ENCODE measurements at places on chromosomes 5 and 9.

DNA sequence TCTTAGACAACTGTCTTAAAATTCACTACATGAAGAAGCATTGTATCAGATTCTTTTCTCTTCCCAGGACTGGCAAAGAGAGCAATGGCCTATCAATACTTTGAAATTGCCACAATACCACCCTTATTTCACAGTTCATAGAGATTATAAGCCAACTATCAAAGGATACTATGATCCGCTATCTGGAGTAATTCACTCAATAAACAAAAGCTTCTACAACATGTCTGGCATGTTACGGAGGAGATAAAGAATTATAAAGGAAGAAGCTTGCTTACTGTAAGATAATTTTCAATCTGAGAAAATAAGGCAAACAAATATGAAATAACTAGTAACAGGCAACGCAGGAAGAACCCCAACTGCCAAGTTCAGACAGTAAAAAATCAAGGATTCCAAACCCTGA lies 114.8 kb downstream of the GNAQ start:
- DNase-seq, result no peak

DNA sequence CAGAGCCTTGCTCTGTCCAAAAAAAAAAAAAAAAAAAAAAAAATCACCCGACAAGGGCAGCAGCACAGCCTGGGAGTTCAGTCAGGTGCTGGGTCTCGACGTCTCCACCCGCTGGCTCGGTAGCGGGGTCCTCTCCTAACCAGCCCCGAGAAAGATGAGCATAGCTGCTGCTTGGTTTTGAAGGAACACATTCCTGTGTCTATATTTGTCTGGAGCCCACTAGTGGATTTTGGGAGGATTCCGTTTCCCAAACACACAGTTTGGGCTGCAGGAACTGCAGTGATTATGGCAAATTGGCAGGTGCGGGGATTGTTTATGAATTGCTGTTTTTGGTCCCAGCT lies 1.2 kb downstream of the OTULINL start:
- no peak for DNase-seq

DNA sequence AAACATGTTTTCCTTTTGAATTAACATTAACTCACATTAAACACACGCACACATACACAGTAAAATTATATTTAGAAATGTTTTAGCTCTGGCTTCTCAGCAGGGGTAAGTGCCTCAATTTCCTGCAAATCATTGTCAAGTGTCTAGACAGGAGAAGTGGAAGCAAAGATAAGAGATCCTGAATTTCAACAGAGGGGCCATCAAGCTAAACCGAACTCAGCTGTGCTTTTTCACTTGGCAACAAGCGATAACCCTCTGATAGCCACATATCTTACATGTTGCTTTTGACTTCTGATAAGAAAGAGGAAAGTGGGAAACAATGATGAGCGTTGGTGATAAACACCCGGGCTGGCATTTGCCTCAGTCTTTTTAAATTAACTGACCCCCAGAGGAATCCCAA lies 79.7 kb upstream of the SPDL1 start:
- no peak for DNase-seq

- DNase-seq, result no peak
These were observed 9.4 kb downstream of the CD180 start for GRCh38 chr5:67187006-67187715.

DNA sequence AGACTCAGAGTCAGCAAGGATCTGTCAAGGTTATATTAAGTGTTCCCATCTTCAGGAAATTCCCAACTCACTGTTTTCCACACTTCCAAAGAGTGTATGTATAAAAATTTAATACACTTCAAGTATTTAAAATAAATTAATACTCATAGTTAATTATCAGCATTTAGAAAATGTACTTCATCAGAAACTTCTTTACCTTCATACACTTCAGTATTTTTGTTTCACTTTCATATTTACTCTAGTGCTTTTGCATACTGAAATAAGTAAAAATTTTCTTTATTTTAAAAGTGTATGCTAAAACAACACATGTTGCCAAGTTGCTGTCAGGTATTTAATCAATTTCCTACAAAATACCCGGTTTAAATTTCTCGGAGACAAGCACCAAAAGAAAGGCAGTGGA lies 16.5 kb downstream of the RICTOR start:
- no peak for DNase-seq

DNA sequence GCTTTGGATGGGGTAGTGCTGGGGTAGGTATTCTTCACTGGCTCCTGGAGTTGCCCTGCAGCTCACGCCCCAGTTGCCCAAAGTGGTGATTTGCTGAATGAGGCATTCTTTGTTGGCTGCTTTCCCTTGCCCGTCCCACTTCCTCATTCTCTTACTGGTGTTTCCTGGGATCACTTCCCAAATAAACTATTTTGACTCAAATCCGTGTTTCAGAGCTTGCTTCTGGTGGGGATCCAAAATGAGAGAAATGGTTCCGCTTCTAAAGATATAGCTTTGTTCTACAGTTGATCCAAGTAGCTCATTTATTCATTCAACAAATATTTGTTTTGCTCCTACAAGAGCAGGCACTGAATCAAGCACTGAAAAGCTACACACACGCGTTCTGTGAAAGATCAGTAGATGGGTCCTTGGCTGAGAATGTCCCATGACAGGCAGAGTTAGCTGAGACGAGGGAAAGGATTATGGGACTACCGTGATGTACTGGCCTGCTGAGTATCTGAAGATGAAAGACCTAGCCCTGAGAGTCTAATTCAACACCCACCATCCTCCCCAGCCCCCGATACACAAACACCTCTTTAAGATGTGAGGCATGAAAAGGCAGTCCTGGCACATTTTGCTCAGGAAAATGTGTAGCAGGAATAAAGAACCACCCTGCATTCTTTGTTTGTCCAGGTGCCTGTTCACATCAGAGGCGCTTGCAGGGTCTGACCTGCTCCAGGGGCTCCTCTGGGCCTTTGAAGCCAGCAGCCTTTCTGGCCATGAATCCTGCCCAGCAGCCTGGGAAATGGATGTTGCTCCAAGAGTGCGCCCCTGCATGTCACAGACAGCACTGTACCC lies 143.1 kb upstream of the RANBP3L start:
- DNase-seq, result no peak

DNA sequence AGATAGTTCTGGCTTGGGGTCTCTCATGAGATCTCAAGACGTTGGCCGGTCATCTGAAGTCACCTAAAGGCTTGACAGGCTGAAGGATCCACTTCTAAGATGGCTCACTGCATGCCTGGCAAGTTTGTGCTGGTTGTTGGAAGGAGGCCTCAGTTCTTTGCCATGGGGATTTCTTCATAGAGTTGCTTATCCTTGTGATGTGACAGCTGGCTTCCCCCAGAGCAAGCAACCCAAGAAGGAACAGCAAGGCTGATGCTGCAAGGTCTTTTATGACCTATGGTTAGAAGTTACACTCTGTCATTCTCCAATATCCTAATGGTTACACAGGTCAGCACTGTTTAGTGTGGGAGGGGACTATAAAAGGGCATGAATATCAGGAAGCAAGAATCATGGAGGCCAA lies 20.7 kb upstream of the GRPEL2 start:
- no peak for DNase-seq

DNA sequence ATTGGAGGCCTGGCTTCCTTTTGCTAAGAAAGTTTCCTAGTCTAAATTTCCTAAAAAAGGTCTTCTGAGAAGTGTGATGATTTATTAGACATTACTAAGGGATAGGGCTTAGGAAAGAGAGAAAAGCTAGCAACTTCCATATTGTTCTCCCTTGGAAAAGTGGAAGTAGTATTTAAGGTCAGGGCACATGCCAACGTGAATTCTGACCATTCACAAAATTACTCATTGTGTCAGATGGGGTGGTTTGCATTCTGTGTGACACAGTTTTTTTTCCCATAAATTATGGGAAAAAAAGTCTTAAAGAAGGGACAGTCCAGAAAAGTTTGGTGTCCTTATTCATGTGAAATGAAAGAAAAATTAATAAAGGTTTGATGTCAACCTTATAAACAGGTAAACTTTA lies 110.0 kb upstream of the ARRDC3 start:
- no peak for DNase-seq

DNA sequence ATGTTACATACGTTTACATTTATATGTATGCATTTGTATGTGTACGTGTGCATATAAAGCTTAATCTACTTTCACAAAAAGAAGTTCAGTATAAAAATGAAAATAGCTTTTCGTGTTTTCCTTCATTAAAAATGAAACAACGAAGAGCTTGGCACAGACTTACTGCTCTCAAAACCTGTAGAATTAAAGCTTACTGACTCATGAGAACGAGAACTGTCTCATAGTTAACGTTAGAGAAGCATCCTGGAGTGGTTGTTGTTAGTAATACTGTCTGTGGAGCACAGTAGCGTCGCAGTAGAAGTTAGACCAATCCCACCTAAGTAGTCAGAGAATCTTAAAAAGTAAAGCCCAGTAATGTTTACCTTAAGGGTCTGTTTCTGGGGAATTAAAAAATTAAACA lies 1.3 kb downstream of the MAT2B start:
- no peak for DNase-seq

- no peak for DNase-seq
These were observed at the start of gene PDE6A for GRCh38 chr5:149944666-149945065. Gene PDE6A, minus strand, starts transcription at chr5:149944793. Its CDS starts 120 bp downstream, at chr5:149944673.

DNA sequence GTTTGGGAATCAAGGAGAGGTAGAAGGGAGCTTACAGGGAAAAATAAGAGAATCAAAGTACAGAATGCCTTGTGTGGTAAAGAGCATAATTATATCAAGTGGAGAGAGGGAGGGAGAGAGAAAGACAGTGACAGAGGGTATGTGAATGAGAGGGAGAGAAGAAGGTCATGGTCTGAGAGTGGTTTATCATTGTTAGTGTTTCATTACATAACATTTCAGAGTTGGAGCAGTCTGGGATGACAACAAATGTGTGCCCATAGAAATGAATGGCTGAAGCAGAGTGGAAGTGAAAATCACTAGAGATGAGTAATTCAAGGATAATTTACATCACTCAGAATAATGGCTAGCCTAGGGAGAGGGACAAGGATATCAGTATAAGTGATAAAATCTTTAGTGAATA lies 799.2 kb downstream of the TLE1 start:
- DNase-seq, result no peak

- no peak for DNase-seq
These were observed 49.7 kb upstream of the TEX48 start for GRCh38 chr9:114731701-114732100.

- no peak for DNase-seq
These were observed 44.9 kb downstream of the PFDN1 start for GRCh38 chr5:140258016-140258415.

GRCh38 chr5:143741421-143741820 lies 70.5 kb upstream of the HMHB1 start:
- no peak for DNase-seq

DNA sequence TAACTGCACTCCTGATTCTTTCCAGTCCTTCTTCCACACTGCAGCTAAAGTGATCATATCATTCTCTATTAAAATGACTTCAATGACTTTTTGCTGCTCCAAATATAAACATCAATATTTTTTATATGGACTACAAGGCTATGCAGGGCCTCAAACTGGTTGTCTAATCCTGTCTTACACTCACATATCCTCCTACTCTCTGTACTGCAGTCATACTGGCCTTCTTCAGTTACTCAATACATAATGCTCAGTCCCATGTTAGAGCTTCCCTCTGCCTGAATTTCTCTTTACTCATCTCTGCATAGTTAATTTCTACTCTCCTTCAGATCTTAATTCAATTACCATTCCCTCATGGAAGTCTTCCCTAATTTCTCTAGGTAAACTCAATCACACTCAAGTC lies 3.4 kb downstream of the MEIKIN start:
- no peak for DNase-seq

- DNase-seq, result no peak
These were observed 238.6 kb downstream of the FANCC start for GRCh38 chr9:95078939-95079338.

Data from GM06990 (cell line).